Activated CD4-positive, CD25-positive, alpha-beta regulatory T cell (primary cell): ENCODE measurements at places on chromosomes 12 and 14.
A peak's percentile ranks its signal among the peaks of the same experiment; 100 is the strongest.

- DNase-seq: no peak
Measured at GRCh38 chr12:78880078-78880477, 15.5 kb downstream of the SYT1 start.

DNA sequence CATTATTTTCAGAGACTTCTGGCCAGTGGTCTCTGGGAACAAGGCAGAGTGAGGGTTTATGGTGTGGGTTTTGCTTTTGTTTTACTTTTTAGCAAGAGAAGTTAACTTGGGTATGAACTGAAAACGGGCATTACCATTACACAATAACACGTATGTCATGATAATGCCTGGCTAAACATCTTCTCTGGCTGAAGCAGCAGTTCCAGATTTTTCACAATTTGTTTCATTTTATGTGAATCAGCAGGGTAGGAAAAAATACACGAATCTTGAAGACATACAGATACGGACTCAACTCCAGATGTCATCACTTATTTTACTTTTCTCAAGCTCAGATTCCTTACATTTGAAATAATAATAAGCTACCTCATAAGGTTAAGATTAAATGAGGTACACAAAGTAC is 2.5 kb upstream of the PCNX4 start:
- DNase-seq: no peak

GRCh38 chr12:85237327-85237726 is 42.7 kb upstream of the ALX1 start:
- DNase-seq: no peak

GRCh38 chr12:1579651-1580435 is 14.5 kb downstream of the FBXL14 start:
- no peak for DNase-seq

DNA sequence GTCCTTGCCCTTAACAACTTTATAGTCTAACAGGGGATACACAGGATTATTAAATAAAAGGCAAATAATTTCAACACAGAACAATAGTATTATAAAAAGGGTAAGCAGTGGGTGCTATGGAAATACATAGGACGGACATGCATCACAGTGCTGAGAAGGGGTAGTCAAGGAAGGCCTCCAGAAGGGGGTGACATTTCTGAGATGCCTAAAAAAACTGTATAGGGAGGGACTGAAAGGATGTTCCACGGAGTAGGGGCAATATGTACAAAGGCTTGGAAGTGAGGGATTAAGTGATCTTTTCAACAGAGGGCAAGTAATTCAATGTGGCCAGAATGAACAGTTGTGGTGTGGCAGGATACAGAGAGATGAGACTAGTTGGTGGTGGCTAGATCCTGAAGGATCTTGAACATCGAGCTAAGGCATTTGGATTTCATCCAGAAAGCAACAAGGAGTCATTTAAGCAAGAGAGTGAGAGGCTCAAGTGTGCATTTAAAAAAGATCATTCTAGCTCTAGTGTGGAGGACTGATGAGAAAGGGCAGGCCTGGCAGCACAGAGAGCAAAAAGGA is 8.9 kb upstream of the ATP5MC2 start:
- DNase-seq: no peak

DNA sequence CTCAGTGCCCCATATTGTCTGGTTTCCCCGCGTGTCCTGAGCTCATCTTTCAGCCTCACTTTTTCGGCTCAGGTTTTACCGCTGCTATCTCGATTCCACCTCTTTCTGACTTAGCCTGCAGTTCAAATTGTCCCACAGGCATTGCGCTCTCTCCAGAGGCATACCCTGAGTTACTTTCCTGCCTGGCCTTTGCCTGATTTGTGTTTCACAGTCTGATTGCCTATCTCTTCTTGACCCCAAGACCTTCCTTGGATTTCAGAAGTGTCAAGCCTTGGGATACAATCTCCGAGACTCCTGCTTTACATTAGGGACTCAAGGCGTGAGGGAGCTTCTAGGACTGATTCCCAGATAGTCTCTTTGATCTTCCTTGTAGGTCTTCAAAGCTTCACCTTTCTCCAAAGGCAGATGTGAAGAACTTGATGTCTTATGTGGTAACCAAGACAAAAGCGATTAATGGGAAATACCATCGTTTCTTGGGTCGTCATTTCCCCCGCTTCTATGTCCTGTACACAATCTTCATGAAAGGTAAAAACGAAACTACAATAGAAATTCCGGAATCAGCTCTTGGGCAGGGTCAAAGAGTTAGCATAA is 629 bp downstream of the LETMD1 start:
- DNase-seq: no peak

DNA sequence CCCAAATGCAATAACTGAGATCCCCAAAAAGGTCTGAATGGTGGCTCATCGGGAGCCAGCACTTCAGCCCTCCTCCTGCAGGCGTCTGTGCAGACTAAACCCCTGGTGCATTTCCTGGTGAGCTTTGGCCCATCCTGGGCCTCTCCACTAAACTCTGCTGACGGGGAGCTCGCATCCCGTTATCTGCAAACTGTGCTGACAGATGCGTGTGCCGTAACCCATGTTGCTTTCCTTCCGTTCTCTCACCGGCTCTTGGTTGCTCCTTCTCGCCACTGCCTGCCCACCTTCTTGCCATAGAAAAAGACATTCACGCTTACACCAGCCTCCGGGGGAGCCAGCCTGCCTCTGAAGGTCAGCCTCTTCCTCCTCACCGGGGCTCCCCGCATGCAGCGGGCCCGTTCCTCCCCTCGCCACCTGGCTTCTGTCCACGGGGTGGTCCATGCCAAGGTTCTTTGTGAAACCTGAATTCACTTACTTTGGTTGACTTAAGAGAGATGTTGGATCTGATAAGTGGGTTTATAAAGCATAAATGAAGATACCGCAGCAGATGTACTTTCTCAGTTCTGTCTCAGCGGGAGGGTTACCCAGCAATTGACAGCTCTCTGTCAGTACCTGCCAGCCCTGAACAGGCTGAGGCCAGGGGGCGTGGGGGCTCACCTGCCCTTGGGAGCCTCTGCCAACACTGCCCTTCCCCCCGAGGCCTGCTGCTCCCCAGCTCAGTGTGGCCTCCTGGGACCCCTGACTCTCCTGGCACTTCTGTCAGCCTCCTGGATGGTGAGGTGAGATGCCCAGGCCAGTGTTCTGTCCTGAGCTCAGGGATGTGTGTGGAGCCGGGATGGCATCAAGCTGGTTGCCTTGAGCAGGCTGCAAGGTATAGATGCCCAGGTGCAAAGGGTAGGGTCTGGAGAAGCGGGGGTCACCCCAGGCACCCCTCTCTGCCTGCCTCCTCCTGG is 14.2 kb downstream of the ZFYVE21 start:
- DNase-seq: no peak

DNA sequence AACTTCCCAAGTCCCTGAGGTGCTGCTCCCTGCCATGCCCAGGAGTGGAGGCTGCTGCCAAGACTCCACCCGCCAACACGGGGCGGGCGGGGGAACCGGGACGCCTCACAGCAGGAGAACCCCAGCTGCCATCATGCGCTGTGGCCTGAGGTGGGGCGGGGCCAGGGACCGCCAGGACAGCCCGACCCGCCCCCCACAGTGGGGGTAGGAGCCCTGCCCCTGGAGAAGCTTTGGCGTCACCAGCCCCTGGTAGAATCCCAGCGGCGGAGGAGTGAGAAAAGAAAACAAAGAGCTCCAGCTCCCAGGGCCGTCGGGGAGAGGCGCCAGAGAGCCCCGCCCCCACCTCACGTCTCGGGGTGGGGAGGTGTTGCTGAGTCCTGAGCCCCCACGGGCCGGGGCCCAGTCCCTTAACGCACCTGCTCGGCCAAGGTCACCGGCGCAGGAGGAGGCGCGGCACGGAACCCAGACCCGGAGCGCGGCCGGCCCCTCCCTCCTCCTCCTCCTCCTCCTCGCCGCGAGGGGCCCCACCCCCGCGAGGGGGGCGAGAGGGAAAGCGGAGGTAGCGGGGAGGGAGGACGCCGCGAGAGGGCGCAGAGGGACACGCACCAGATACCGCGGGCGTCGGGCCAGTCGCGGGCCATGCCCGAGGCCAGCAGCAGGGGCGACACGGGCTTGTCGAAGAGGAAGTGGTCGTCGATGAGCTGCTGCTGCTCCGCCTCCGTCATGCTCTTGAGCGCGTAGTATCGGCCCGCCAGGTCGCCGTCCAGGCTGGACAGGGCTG is 1.8 kb downstream of the CKB start:
- DNase-seq: peak; percentile 48

- DNase-seq: no peak
Measured at GRCh38 chr12:130932061-130932930, 21.4 kb upstream of the ADGRD1 start.

GRCh38 chr14:25121337-25122129 is 71.6 kb upstream of the STXBP6 start:
- no peak for DNase-seq

GRCh38 chr12:53279888-53280498 is 11.9 kb downstream of the ESPL1 start:
- no peak for DNase-seq

DNA sequence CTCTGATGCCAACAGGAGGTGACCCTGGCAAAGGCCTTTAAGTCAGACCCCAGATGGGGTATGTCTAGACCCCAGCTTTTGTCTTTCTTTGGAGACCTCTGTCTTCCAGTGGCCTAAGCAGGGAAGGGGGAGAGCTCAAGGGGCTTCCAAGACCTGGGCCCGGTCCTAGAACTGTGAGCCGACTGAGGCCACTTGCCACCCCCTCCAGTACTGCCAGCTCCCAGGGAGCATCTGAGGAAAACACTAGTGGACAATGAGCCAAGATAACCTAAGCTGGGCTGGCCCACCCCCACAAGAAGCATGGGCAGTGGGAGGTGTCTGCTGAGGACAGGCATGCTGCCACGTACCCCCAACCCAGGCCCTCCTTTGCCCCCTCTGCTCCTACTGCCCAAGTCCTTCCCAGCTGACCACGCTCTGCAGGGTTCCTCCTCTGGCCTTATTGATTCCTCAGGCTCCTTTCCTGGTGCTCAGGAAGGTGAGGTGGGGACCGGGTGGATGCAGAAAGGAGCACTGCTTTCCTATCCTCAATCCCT is 21.1 kb downstream of the VDR start:
- DNase-seq: no peak

DNA sequence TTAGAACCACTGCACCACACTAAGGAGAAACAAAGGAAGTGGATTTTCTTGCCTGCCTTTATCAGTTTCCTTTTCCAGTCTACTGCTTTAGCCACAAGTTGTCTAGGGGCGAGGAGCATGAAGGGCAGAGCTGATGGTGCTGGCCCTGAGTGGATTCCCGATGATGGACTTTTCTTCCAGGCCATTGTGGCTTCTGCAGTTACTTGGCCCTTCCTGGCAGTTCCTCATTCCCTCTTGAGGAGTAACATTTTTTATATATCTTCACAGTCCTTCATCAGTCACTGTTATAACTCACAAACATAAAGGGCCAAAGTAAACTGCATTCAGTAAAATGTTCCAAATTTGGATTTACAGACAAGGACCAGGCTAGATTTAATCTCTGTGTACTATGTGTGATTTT is 61.2 kb upstream of the SRSF5 start:
- no peak for DNase-seq

GRCh38 chr12:24505366-24506015 is 443.4 kb downstream of the BCAT1 start:
- no peak for DNase-seq

- DNase-seq: no peak
Measured at GRCh38 chr12:114409852-114410600, 4.1 kb upstream of the TBX5 start.

GRCh38 chr12:82952946-82953345 is 266.2 kb downstream of the TMTC2 start:
- DNase-seq: no peak

DNA sequence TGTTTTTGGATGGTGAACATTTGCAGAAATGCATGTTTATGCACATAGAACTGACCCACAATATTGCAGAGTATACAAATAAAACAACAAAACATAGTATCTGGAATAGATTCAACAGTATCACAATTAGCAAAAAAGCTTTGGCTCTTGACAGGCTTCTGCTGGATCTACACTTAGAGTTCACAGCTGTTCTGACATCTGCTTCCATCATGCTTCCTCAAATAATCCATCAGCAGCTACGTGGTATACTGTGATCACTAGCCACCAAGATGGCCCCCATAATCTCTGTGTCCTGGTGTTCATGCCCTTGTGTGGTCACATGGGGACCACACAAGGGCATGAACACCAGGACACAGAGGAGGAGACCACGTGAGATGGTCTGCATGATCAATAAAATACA is 166.6 kb upstream of the CCDC198 start:
- no peak for DNase-seq

DNA sequence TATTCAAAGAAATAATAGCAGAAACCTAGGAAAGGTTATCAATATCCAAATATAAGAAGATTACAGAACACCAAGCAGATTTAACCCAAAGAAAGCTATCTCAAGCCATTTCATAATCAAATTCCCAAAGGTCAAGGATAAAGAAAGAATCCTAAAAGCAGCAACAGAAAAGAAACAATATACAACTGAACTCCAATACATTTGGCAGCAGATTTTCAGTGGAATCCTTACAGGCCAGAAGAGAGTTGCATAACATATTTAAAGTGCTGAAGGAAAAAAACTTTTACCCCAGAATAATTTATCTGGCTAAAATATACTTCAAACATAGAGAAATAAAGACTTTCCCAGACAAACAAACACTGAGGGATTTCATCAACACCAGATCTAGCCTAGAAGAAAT is 54.3 kb downstream of the DENND5B start:
- no peak for DNase-seq

DNA sequence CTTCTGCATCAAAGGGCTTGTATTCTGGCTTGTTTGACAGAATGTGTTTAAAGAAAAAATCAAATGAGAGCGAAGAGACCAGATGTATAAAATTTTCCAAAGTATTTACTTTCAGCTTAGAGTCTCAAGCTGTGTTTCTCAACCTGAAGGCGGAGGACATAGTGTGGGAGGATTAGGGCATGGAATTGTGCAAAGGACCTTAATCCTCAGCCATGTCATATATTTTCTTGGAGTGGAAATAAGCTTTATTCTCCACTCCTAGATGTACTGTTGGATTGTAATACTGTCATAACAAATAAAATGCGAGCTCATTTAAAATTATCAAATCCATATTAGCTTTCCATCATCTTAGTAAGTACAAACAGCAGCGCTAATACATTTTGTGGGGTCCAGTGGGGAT is 154.0 kb downstream of the PAH start:
- DNase-seq: no peak

- no peak for DNase-seq
Measured at GRCh38 chr14:38248321-38249028, 7.4 kb downstream of the CLEC14A start.

DNA sequence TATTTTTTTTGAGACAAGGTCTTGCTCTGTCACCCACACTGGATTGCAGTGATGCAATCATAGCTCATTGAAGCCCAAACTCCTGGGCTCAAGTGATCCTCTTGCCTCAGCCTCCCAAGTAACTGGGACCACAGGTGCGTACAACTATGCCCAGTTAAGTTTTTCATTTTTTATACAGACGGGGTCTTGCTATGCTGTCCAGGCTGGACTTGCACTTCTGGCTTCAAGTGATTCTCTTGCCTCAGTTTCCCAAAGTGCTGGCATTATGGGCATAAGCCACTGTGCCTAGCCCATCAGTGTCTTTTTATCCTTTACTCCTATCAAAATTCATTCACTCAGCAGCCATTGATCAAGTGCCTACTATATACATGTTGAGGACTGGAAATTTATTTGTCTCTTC is 9.0 kb downstream of the PTPN11 start:
- no peak for DNase-seq
